Occipital lobe (tissue), 3 donors: ENCODE measurements at places on chromosomes 12 and 14. TPM values are rescaled to one million over a fixed set of nuclear protein-coding genes. Genes with fewer than 3 reads are reported as not detected.

Gene KRT83
- total RNA-seq = not detected

Gene TRIP11
- total RNA-seq = 49.4 TPM

Gene ERBB3
- total RNA-seq = 2.2 TPM

Gene COX8C
- not detected for total RNA-seq

Gene SMCO2
- 0.78 TPM for total RNA-seq
